ENCODE measurements at places on chromosomes 1 and 21.
A peak's percentile ranks its signal among the peaks of the same experiment; 100 is the strongest.

- no peak for DNase-seq
Measured at GRCh38 chr1:231036416-231036815, 3.6 kb downstream of the FAM89A start.

DNA sequence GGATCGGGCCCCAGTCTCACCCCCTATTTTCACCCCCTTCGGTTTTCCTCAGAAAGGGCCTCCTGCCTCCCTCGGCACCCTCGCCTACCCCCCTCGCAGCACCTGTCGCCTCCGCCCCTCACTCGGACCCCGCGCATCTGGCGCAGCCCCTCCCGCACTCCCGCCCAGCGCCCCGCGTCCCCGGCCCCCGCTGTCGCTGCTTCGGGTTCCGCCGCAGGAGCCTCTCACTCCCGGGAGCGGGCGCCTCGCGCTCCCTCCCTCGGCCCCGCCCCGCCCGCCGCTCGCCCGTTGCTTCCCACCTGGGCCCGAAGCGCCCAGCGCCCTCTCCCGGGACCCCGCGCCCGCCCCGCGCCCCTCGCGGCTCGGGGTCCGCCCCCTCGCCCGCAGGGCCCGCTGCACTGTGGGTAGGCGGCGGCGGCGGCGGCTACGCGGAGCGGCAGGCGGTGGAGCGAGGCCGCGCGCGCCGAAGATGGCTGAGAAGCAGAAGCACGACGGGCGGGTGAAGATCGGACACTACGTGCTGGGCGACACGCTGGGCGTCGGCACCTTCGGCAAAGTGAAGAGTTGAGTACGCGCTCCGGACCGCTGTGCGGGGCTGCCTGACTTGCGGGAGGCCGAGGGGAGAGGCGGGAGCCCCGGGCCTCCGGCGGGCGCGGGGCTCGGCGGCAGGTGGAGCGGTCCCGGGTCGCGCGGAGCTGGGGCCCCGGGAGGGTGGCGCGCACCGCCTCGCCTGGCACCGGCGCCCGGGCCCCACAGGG is at the start of gene PRKAA2:
TSS of gene PRKAA2 (plus strand) at position 396 of the 758 bp plus-strand sequence. CDS start at position 470, 74 bp downstream.
- no peak for DNase-seq

GRCh38 chr21:46131588-46131837 is 23.9 kb downstream of the FTCD start:
- no peak for DNase-seq

DNA sequence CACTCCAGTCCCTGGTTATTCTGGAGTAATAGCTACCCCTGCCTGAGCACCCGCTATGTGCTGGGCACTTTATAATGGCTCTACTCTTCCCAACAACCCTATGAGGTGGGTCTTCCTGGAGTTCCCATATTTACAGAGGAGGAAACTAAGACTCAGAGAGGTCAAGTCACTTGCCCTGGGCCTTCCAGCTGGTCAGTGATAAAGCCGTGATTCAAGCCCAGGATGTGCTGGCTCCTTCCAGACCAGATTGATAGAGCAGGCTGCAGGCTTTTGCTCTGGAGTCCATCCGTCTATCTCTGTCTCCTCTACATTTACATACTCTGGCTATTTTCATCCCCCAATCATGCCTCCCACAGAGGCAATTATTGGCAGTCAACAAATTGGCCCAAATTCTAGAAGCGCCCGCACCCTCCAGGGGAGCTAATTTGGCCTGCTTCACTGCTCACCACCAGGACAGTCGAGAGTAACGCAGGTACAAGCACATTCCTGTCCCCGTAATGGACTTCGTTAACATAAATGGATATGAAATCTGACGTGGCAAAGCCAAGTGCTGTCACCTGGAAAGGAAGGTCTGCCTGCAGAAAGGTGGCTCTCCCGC is 39.8 kb upstream of the SELENON start:
- no peak for DNase-seq

DNA sequence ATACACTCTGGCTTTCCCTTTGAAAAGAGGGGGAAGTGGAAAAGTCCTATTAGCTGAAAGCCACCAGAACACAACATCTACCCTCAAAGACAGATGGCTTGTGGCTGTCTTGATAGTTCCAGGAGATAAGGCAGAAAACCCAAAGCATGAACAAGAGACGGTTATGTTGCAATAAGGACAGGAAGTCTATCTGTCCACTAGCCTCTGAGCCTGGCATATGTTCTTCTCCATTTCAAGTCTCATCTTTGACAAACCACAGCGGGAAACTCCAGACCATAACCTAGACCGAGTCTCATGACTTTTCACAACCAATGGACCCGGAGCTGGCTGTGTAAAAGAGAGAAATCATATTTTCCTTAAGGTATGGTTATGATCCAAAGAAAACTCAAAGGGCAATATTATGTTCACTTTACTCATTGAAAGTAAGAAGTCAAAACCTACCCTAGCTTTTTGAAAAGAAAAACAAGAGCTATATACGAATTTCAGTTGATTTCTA is 33.8 kb downstream of the DUSP10 start:
- DNase-seq, result peak; percentile 59

DNA sequence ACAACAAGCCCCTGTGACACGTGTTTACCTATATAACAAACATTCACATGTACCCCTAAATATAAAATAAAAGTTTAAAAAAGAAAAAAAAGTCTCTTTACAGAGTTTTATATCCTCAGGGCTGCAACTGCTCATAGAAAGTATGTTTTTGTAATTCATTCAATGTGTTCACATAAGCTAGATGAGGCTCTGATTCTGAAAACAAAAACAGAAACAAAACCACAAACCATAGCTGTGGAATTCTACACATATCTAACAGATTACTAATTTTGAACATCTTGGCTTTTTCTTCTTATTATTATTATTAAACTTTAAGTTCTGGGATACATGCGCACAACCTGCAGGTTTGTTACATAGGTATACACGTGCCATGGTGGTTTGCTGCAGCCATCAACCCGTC is 579.6 kb upstream of the ZRANB2 start:
- DNase-seq, result no peak

GRCh38 chr1:21175324-21175669 is 1.4 kb downstream of the EIF4G3 start:
- DNase-seq, result no peak

DNA sequence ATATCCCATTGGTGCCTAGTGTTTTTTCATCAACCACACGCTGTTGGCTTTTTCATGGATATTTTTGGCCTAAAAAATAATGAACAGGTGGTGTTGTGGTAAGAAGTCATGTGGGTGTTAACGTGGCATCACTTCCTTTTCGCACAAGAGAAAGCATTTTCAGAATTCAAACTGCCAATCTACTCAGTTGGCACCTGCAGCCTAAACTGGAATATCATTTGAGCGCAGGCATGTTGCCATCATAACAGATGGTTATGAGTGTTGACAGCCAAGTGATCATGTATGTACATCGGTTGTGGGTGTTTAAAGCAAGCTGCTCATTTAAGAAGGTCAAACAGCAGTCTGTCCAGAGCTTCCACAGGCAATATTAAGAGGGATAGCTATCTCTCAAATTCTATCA is 1963.0 kb downstream of the NCAM2 start:
- DNase-seq, result no peak

- no peak for DNase-seq
Measured at GRCh38 chr1:3463408-3463863, 9.0 kb downstream of the ARHGEF16 start.

DNA sequence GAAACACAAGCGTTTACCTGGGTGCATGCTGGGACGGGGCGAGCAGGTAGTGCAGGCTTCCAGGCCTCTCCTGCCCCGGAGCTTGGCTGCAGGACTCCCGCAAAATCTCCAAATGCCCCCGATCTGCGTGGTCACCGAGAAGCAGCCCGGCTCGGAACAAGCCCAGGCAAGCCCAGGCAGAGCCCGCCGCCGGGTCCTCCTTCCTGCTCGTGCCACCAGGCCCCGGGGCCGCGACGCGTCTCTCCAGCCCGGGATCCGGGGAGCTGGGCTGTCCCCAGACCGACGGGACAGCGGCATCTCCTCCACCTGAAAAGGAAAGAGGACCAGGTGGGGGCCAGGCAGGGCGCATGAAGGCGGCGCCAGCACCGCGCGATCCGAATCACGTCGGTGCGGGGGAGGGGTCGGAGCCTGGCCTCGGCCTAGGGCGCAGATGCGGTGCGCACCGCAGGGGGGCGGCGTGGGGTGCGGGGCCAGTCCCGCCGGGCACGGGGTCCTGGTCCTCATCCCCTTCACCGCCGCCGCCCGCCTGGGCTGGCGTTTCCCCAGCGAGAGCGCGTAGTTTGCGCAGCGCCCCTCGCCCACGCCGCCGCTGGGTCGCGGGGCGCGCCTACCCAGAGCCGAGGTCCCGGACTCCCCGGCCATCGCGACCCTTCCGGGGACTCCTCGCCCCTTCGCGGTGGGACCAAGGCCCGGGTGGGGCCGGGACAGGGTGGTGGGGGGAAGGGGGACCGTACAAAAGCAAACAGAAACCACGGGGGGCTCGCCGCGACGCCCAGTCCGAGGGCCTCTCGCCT is 52.4 kb upstream of the H6PD start:
- DNase-seq, result no peak

DNA sequence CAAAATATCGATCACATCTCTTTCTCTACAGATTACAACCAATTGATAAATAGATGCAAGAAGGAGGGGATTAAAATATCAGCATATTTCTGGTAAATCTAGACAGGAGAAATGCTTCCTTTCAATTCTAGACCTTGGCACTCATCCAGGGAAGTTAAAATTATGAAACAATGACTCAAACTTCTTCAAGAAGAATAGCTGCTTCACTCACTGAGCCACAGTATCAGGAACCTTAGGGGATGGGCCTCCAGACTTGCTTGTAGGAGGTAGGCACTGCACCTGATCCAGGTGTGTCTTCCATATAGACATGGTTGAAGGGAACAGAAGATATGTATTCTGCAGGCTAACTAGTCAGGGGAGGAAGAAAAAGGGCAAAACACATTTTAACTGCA is 9.8 kb downstream of the SLAMF7 start:
- no peak for DNase-seq

- no peak for DNase-seq
Measured at GRCh38 chr1:166673722-166674121, 165.6 kb upstream of the POGK start.

- no peak for DNase-seq
Measured at GRCh38 chr1:43979261-43979527, 184 bp downstream of the B4GALT2 start.

- no peak for DNase-seq
Measured at GRCh38 chr1:211257826-211258225, 1.3 kb upstream of the RCOR3 start.

- no peak for DNase-seq
Measured at GRCh38 chr1:67575861-67576260, 109.1 kb upstream of the GADD45A start.

DNA sequence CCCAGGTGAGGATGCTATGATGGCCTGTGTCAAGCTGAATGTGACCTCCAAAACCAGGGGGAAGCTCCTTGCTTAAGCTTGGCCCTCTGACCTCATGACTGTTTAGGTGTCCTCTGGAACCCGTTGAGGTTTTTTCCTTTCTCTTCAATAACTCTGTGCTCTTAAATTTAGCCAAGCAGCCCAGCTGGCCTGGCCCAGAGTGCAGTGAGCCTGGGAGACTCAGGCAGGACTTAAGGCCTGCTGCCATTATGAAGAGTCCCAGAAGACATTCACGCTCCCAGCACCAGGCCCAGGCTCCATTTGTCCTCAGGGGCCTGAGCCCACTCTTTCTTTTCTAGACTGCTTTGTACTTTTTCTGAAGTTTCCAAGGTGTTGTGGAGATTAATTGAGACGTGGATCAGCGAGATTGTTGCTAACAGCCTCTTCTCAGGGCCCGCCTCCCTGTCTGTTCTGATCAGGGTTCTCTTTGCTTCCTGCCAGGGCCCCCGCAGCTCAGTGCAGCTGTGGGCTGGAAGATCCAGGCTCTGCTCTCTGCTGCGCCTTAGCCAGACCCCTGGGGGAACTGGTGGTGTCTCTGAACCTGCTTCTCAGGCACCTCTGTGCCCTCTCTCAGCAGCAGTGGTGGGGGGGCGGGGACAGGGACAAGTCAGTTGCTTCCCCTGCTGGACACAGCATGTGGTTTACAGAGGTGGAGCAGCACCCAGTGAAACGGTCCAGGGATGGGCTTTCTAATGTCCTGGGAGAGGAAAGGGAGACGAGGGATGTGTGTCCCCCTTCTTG is 124.2 kb downstream of the GRIK3 start:
- no peak for DNase-seq

- no peak for DNase-seq
Measured at GRCh38 chr1:112672009-112672408, 2.5 kb upstream of the MOV10 start.

- no peak for DNase-seq
Measured at GRCh38 chr1:245086389-245086969, 68.3 kb upstream of the KIF26B start.

GRCh38 chr1:63638471-63638870 is 45.3 kb downstream of the PGM1 start:
- no peak for DNase-seq

GRCh38 chr1:239511875-239512274 is 125.5 kb downstream of the CHRM3 start:
- no peak for DNase-seq

DNA sequence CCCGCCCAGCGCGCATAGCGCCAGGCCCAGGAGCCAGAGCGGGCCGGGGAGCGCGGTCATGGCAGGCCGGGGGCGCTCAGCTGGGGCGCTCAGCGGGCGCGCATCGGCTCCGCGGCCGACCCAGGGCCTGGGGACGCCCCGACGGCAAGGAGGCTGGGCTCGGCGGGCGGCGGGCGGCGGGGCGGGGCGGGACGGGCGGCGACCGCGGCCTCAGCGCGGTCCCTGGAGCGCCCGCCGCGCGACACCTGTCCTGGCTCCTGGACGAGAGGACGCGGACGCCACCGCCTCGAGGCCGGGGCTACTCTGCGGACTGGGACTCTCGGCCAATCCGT is 273 bp downstream of the BMP8B start:
- no peak for DNase-seq

- no peak for DNase-seq
Measured at GRCh38 chr1:56077206-56077605, 502.2 kb downstream of the PLPP3 start.

GRCh38 chr1:173409613-173410012 is 67.5 kb upstream of the PRDX6 start:
- peak; percentile 44 for DNase-seq

GRCh38 chr21:45418301-45419071 is 13.5 kb downstream of the COL18A1 start:
- DNase-seq, result no peak

DNA sequence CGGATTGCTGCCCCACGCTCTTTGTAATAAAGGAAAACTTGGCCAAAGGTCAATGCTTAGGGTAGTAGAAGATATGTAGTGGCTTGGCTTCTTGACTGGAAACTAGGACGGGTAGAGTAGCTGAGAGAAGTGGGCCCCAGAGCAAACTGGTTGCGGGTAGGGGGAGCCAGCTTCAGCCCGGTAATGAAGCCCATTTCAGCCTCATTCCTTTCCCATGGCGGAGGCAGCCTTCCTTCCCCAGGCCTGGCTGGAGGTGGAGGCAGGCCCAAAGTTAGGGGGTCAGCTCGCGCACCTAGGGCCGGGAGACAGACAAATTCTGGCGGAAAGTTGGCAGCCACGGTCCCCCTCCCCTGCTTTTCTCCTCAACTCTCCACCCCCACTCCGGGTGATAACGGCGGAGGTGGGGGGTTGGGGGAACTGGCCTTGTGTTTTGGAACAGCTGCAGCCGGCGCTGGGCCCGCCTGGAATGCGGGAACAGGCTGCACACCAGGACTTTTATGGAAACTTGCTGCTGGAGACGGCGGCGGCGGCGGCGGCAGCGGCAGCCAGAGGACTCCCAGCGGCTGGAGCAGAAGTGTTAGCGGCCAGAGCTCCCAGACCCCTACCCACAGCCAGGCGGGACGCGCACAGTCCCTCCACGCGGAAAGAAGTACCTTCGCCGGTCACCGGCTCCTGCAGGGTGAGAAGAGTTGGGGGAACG is at the start of gene NEXN:
TSS of gene NEXN (plus strand) at position 544 of the 700 bp plus-strand sequence. CDS start 27,483 bp downstream, outside the sequence.
- no peak for DNase-seq

- DNase-seq, result no peak
Measured at GRCh38 chr1:69312055-69312732, 255.5 kb upstream of the LRRC7 start.
